Thymus (tissue), 14 donors: ENCODE measurements at places on chromosomes 5 and 9. TPM values are rescaled to one million over a fixed set of nuclear protein-coding genes. Genes with fewer than 3 reads are reported as not detected.

GRCh38 chr9:74173284-74173683 is 323.9 kb upstream of the RORB start:
- no peaks in the 10 kb centered on the region for H3K4me1 ChIP-seq
- H3K36me3 ChIP-seq = no peaks in the 10 kb centered on the region
- H3K27ac ChIP-seq = no peak overlapping the region
- H3K4me3 ChIP-seq = no peak overlapping the region
- no peaks in the 10 kb centered on the region for H3K27me3 ChIP-seq
- DNase-seq = no peak

DNA sequence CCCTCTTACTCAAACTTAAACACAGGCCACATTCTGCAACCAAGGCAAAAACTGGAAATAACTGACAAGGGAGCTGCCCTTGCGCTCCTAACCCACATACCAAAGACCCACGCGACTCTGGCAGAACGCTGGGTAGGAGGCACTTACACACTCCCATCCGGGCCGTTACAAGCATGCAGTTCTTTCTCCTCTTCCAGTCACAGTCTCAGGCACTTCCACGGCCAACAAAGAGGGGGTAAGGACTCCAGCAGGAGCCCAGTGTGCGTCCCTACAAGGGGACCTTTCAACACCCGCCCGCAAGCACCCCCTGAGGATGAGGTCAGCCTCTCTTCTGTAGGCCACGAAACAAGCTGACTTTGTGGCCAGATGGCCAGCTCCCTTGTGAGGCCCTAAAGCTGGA is 57.4 kb downstream of the SERINC5 start:
- DNase-seq = no peak
- no peaks in the 10 kb centered on the region for H3K27me3 ChIP-seq

DNA sequence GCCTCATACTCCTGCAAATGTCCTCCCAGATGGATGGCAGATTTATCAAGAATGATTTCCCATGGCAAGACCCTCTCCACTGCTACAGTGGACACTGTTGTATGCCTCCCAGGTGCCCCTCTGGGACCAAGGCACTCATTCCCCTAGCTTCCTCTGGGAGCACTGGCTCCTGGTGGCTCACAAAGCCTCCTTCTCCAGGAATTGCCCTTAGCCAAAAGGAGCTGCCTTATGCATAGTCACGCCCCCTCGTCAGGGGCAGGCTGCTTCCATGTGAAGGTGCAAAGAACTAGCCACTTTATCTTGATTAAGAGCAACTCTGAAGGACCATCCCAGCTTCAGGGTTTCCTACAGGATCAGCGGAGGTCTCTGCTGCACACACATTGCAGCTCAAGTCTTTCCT is 358.1 kb downstream of the CDK5RAP2 start:
- H3K27me3 ChIP-seq = no peaks in the 10 kb centered on the region
- no peaks in the 10 kb centered on the region for H3K4me1 ChIP-seq
- no peak for DNase-seq
- H3K4me3 ChIP-seq = no peak overlapping the region
- no peak overlapping the region for H3K27ac ChIP-seq
- no peaks in the 10 kb centered on the region for H3K36me3 ChIP-seq

- no peak for DNase-seq
- H3K27me3 ChIP-seq = no peaks in the 10 kb centered on the region
- H3K4me3 ChIP-seq = no peak overlapping the region
Observed at GRCh38 chr5:93890657-93891056, 149.3 kb upstream of the POU5F2 start.

GRCh38 chr9:105880517-105880916 is 186.2 kb downstream of the TMEM38B start:
- H3K27ac ChIP-seq = no peak overlapping the region
- H3K27me3 ChIP-seq = no peaks in the 10 kb centered on the region
- no peak for DNase-seq
- no peak overlapping the region for H3K4me3 ChIP-seq
- H3K36me3 ChIP-seq = no peaks in the 10 kb centered on the region
- H3K4me1 ChIP-seq = no peaks in the 10 kb centered on the region

DNA sequence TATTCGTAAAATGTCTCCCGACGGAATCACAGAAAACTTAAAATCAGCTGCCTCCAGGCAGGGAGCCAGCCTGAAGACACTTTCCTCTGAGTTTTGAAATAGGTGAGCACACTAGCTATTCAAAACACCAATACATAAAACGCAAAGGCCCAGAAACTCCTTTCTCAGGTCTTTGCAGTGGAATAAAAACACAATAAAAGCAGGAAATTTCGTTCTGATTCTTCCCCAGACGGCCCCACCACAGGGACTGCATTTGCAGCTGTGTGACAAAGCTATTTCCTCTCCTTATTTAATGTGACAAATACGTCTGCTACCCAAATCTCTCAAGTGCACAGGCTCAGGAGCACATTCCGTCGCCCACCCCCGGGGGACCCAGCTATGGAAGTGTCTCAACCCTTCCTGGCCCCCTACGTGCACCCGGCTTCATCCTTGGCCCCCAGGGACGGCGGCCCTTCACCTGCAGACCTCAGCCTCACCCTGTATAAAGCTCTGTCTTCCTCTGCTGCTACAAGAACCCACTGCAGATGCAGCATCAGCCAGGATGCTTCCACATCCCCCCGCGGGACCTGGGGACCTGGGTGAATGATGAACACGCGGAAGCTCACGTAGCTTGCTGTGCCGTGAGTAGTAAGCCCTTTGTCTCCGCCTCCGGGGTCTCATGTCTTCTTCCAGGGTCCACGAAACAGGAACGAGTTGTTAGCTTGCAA is 24.9 kb downstream of the AHRR start:
- H3K27me3 ChIP-seq = peaks cover 3% of the 10 kb centered on the region
- no peaks in the 10 kb centered on the region for H3K36me3 ChIP-seq
- H3K4me1 ChIP-seq = peaks cover 16% of the 10 kb centered on the region
- no peak overlapping the region for H3K27ac ChIP-seq
- DNase-seq = no peak

DNA sequence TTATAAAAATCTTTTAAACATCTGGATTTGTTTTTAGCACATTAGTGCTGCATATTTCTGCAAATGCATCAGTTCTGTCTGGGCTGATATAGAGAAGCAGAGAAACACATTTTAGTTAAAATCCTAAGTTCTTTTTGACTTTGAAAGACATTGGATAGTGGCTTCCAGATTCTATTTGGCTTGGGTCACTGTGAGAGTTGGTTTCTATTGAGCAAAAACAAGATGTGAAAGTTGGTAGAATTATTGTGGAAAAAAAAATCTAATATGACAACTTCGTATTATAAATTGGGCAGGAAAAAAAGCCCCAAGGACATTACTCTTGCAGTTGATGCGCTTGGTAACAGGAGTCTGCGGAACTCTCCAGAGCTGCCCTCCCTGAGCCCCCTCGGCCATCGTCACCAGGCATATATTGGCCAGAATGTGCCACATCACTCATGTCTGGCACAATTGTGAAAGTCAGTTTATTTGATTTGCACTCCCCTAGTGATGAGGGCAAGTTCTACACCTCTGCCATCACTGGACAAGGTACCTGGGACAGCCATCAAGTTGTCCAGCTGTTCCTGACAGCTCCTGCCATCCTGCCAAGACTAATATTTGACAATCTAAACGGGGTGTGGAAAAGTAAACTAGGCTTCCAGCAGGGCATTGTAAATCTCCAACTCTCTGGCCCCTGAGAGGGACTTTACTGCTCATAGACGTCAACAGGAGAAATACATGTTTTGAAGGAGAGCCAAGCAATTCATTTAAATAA is 334.5 kb downstream of the TENT4A start:
- no peak overlapping the region for H3K27ac ChIP-seq
- H3K4me1 ChIP-seq = no peaks in the 10 kb centered on the region
- H3K36me3 ChIP-seq = no peaks in the 10 kb centered on the region

- no peak for DNase-seq
- no peaks in the 10 kb centered on the region for H3K27me3 ChIP-seq
- no peaks in the 10 kb centered on the region for H3K36me3 ChIP-seq
- H3K4me1 ChIP-seq = no peaks in the 10 kb centered on the region
- no peak within 1 kb of the TSS for H3K4me3 ChIP-seq
Observed at GRCh38 chr5:132543472-132544201, at the start of gene IL5. Gene IL5 (minus strand): TSS chr5:132543522. CDS start chr5:132543478, 44 bp downstream.

DNA sequence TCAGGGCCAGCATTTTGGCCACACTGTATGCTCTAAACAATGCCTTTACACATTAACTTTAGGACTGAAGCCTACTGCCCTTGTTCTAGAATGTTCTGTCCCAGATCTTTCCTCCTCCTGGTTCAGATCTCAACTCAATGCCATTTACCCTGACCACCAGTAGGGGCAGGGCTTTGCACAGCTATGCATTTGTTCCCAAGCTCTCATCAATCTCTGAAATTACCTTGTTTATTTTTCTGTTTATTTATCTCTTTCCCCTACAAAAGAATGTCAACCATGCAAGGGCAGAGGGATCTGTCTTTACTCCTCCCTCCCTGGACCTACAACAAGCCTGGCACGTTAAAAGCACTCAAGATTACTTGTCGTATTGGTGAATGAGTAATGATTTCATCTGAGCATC is 612.9 kb downstream of the BNC2 start:
- no peaks in the 10 kb centered on the region for H3K27me3 ChIP-seq
- H3K4me1 ChIP-seq = no peaks in the 10 kb centered on the region
- no peak overlapping the region for H3K27ac ChIP-seq
- H3K36me3 ChIP-seq = no peaks in the 10 kb centered on the region

Gene MAMDC2
- 0.47 TPM for total RNA-seq

Gene LMX1B
- total RNA-seq = 0.05 TPM

Gene PRSS3
- 5.7 TPM for total RNA-seq

Gene TRIM14
- 12.7 TPM for total RNA-seq

Gene SCAMP1
- 26.6 TPM for total RNA-seq
